Mesenchymal stem cell (in vitro differentiated cells and primary cell): ENCODE measurements at places on chromosomes 1 and 21.

DNA sequence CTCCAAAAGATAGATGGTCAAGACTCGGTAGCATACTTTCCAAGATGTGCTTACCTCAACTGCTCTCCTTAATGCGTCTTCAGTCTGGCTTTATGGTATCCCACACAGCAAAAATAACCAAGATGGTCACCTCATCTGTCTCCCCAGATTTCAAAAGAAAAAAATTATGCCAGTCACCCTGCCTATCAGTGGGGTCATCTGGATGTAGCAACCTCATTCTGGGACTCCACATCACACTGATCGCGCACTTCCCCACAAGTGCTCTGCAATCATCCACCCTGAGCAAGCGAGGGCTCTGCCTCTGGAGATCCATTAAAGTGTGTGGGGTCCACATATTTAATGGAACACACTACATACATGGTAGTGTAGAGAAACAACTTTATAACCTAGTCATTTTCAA is 42.5 kb downstream of the ACBD3 start:
- no peak for DNase-seq

DNA sequence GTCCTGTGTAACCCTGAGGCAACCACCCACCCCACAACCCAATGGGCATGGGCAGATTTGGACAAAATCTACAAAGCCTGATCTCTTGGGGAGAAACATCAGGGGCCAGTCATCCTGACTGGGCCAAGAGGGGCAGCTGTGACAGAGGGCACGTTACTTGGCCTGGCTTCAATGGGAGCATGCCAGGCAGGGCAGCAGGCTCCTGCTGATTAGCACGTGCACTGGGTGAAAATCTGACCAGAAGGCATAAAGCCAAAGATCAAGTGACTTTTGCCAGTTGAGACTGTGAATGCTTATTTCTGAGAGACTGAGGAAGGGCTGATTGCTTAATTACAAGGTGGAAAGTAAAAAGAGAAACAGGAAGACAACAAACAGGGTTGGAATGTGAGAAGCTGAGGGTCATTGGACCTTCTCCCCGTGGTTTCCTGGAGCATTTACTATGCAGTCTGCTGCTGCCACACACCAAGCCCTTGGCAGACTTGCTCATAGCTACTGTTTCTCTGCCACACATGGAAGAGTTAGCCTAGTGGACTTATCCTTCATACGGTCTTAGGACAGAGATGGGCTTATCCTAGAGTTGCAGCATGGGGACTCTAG is 39.8 kb upstream of the TNR start:
- DNase-seq = peak; percentile 45

- peak; percentile 97 for DNase-seq
Observed at GRCh38 chr1:28437264-28437923, 67.9 kb downstream of the PHACTR4 start.

DNA sequence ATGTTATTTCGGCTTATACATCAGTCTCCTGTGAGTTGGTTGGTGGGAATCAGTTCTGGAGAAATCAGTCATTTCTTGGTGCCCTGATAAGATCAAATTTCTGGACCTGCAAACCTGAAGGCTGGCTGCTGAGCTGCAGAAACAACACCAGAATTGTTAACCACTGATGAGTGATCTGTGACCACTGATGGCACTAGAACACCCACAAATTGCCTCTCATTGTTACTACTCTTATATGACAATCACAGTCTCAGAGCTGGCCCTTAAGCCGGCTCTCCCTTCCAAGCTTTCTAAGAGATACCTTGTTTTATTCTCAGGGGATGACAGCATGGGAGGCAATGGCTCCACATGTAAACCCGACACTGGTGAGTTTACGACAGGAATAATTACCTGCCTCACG is 1.9 kb downstream of the C1orf162 start:
- DNase-seq = no peak

GRCh38 chr1:9150582-9151327 is 21.9 kb upstream of the GPR157 start:
- DNase-seq = peak; percentile 49

DNA sequence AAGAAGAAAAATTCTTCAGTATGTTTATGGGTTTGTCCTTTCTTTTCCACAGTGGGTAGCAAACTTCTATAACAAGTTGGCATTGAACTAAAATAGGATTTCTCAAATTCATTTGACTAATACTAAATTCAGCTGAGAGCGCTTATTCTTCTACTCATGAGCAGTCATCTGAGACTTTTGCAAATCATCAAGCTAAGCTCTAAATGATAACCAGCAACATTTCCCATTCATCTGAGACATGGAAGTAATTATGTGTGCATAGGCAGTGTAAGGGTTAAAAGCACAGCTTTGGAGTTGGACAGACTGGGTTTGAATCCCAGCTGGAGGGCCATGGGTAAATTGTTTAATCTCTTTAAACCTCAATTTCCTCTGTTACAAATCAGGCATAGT is 18.3 kb upstream of the CNR2 start:
- no peak for DNase-seq

DNA sequence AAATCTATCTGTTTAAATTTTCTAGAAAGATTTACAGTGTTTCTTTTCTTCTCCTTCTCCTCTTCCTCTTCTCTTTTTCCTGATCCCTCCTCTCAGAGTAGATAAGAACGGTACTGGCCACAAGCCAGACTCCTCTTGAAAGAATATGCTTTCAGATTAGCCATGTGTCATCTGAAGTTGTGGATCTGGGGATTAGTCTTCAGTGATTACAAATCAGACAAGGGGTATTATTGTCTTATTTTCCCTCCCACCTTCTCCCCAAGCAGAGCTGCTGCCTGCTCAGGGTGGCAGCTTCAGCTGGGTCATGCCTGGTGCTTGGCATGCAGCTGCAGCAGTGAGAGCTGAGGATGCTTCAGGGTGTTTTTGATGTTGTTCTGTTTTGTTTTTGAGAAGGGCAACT is 42.7 kb downstream of the SGIP1 start:
- DNase-seq = peak; percentile 74

DNA sequence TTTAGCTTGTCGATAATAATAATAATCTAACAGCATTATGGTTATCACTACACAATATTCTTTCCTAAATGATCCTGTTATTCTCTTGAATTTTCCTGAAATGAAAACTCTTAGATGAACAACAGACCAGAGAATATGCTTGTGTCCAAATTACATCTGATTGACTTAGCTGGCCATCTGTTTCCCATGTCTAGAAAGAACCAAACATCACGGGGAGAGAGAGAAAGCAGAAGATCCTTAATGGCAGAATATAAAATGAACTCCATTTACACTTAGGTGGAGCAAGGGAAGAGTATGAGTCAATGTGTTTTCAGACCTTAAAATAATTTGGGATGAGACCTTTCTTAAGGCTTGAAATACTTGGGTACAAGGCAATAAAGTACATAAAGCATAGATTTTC is 162.2 kb downstream of the DSCAM start:
- DNase-seq = no peak

GRCh38 chr21:43913928-43914327 is 48.9 kb downstream of the AGPAT3 start:
- DNase-seq = peak; percentile 76

DNA sequence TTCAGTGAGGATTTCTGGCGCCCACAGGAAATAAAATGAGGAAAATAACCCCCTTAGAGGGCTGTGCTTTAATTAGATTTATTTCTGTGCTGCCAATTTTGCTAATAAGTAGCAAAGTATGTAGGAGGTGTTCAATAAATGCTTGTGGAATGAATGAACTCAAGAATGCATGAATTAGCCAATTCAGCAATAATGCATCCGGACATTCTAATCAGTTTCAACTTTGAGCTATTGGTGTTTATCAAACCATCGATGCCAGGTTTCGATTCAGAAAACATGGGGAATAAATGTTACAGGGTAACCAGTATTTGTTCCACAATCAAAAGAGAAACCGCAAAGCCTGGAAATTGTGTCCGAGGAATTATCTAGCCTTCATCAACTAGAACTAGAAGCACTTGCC is 353.2 kb downstream of the NTNG1 start:
- no peak for DNase-seq

- DNase-seq = no peak
Observed at GRCh38 chr21:28317177-28317950, 675.3 kb downstream of the LTN1 start.

DNA sequence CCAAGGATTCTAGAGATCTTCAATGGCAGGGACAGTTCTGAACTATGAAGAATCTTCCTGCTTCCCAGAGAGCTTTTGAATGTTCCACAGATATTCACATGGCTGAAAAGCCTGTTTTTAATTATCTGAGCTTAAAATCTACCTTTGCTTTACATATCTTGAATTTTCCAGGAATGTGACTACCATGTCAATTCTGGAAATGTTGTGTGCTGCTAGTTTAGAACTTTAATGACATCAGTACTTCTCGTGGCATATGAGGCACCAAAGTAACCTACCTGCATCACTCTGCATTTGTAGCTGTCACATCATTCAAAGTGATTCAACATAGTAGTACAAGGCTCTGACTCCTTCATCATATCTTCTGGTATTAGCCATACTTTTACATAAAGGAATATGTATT is 122.7 kb upstream of the NFIA start:
- no peak for DNase-seq

DNA sequence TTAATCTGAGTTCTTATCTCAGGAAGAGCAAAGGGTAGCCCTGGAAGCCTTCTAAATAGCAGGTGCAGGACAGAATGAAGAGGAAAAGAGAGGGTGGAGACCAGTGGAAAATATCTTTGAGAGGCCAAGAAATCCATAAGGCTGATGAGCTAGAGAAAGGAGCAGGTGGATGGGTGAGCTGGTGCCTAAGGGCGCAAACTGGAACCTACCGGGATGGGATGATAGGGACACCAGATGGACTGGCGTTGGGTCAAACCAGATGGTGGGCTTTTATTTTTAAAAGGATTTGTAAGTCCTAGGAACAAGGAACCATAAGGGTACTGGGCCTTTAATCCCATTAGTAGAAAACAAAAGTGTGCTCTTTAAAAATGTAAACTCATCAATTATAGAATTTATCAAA is 59.7 kb downstream of the RGL1 start:
- no peak for DNase-seq

- peak; percentile 60 for DNase-seq
Observed at GRCh38 chr1:154866257-154867063, 3.6 kb downstream of the KCNN3 start.

DNA sequence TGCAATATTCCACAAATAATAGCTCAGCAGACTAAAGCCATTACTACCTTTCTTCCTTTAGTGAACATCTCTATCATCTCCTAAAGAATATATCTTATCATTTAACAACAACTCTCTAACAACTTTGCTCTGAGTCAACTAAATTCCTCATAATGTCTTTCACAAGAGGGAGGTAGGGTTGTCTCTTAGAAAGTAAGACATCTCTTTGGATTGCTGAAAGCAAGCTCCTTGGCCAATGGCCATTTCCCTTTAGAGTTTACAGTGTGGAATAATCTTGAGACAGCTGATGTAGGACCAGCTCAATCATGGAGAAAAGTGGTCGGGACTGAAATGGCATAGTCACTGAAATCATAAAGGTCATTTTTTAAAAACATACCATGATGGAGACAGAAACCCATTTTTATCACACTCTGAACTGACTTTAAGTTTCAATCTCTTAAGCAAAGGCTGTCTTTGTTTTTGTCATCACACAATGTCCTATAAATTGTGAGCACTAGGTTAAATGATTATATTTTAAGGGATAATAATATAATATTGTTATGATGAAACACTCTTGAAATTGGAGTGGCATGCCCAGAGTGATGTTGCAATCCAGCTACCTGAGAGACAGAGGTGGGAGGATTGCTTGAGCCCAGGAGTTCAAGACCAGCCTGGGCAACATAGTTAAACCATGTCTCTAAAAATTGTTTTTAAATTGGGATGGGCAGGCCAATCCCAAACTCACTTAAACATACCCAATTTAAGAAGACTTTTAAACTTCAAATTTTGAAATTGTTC is 91.1 kb downstream of the SLC44A5 start:
- DNase-seq = peak; percentile 19

DNA sequence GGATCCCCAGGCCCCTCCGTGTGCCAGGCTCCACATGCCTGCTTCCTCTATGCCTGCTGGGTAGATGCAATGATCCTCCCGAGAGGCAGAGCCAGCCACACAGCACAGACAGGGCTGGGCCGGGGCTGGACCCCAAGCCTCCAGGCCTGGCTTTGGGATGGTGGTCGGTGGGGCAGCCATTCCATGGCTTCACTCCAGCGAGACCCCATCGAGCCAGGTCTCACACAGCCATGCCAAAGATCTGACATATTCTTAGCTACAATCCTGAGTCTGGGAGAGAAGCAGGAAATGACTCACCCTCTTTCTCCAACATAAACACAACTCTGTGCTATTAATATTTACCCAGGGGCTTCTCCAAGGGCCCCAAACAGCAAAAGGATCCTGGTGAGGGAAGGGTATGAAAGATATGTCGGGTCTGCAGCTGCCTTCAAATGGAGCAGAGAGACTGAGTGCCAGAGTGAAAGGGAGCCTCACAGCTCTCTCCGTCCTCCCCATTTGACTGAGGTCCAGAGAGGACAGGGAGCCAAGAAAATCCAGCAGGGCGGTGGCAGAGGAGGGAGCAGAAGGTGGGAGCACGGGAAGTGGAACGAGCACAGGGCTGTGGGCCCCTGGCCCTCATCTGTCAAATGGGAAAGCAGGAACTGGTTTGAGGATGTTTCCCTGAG is 639.5 kb downstream of the MATN1 start:
- peak; percentile 89 for DNase-seq

DNA sequence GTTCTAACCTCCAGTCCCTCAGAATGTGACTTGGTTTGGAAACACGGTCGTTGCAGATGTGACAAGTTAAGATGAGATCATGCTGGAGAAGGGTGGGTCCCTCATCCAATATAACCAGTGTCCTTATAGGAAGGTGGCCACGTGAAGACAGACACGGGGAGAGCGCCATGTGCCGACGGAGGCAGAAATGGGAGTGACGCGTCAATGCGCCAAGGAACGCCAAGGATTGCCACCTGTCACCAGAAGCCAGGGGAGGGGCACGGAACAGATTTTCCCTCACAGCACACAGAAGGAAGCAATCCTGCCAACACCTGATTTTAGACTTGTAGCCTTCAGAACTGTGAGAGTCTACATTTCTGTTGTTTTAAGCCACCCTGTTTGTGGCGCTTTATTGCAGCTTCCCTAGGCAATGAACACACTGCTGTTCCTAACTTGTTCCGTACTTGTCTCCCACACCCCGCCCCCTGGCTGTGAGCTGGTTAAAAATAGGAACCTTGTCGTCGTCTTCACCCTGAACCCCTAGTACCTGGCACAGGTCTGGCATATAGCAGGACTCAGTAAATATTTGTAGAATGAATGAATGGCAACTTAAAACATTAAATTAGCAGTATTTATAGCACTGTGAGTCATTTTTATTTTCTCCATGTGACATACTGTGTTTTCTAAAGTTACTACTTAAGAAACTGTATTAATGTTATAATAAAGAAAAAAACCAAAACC is 14.2 kb downstream of the RIMS3 start:
- DNase-seq = no peak

DNA sequence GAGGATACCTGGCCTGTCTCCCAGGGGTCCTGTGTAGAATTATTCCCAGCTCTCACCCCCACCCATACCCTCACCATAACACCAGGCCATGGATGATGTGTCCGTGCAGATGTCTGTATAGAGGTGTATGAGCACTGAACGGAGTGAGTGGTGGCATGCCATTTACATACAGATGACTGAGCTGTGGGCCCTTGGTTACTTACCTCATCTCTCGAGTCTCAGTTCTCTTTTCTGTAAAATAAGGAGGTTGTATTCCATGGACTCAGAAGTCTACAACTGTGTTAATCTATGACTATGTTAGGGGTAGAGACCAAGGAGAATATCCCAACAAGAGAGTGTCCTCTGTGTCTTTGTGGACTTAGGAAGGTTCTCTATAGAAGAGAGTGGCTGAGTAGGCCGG is 65.6 kb upstream of the CD1D start:
- no peak for DNase-seq
